ENCODE measurements at places on chromosomes 5 and 9. TPM values are rescaled to one million over a fixed set of nuclear protein-coding genes. Genes with fewer than 3 reads are reported as not detected.

The FAM221B gene
- total RNA-seq, result not detected

The TCF7 gene
- 3.5 TPM for total RNA-seq

GRCh38 chr5:56585999-56586691, 229.2 kb upstream of the MAP3K1 start:
- no peak for DNase-seq

DNA sequence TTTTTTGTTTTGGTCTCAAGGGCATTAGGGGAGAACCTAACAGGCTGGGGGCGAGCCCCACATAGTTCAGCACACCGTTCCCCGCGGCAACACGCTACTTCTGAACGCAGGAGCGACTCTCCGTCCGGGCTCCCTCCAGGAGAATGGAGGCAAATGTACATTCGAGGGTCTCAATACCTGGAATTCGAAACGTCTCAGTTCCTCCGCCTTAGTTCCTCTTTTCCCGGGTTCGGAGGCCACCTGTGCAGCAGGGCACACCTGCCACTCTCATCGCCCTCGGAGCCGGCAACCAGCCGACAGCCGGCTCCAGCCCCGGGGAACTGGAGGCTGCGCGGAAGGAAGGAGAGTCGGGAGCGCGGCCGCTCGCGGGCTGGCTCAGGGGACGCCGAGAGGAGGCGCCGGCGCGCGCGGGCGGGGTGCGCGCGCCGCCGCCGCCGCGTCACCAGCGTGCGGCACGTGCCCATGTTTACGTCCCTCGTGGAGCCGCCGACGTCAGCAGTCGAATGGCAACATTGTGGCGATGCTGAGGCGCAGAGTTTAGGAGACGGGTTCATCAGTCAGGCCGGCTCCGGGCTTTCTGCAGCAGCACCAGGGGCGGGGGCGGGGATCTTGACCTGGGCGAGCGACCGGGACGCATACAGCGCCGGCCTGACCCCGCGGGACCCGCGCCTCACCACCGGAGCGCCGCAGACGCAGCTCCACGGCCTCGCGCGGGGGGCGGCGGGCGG, at the start of gene JMY:
Gene JMY (plus strand): TSS at position 498 of the 728 bp plus-strand sequence. CDS start 520 bp downstream, outside the sequence.
- DNase-seq, result no peak

DNA sequence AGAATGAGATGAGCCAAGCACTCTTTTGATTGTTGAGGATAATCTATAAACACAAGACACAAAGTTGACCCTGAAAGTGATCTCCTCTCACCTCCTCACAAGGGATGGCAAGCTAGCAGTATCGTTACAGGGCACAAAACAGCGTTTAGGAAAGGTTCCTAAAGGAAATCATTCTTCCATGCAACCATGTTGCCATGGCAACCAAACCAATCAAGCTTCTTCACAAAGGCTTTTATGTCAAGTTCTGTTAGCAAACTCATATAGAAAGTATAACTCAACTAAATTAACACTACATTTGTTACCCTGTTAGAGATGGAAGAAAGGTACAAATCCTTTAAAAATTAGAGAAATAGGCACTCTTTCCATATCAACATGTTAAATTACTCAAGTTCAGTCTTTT, 1016.8 kb upstream of the DMAC1 start:
- DNase-seq, result no peak

DNA sequence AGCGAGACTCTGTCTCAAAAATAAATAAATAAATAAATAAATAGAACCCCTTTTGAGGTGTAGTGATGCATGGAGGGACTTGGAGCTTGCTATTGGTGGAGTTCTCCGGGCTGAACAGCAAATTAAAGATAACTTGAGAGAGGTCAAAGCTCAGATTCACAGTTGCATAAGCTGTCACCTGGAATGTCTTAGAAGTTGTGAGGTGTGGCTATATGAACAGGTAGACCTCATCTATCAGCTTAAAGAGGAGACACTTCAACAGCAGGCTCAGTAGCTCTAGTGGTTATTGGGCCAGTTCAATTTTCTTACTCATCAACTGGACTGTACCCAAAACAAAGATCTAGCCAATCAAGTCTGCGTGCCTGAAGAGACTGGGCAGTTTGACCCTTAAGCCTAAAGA, 11.7 kb upstream of the STING1 start:
- no peak for DNase-seq

- no peak for DNase-seq
These were observed 52.6 kb downstream of the ESM1 start for GRCh38 chr5:54932789-54933188.

DNA sequence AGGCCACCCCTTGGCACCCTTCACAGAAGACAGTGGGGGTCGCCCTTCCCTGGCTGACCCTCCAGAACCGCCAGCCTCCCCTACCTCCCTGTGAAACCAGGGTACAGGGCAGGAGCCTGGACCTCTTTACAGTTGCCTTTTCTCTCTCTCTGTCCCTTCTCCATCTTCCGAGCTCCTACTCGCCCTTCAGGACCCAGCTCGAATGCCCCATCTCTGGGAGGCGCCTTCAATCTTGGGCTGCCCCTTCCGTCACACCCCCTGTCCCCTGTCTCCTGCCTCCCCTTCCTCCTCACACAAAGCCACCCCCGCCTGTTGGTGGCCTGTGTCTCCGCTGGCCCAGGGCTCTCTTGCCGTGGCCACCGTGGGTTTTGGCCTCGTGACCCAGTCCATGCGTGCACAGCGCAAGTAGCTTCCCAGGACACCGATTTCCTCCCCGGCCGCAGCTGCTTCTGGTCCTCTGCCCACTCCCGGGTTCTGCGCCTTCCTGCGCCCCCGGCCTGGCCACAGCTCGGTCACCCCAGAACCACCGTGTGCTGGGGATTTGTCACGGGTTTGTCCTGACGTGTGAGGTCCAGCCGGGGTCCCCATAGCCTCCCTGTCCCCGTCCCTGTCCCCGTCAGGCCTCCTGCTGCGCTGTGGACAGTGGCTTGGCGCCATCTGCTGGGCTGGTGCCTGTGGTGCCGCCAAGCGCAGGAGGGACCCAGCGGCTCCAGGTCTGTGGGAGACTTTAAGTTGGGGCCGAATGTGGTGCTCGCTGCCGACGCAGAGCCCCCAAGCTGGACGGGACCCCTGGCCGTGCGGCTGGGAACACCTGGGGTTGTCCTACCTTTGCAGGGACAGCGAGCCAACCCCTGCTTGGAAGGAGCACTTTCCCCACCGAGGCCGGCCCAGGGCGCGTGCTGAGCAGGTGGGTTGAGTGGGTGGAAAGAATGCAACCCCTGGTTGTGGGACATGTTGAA, 4.0 kb upstream of the TMEM250 start:
- no peak for DNase-seq

DNA sequence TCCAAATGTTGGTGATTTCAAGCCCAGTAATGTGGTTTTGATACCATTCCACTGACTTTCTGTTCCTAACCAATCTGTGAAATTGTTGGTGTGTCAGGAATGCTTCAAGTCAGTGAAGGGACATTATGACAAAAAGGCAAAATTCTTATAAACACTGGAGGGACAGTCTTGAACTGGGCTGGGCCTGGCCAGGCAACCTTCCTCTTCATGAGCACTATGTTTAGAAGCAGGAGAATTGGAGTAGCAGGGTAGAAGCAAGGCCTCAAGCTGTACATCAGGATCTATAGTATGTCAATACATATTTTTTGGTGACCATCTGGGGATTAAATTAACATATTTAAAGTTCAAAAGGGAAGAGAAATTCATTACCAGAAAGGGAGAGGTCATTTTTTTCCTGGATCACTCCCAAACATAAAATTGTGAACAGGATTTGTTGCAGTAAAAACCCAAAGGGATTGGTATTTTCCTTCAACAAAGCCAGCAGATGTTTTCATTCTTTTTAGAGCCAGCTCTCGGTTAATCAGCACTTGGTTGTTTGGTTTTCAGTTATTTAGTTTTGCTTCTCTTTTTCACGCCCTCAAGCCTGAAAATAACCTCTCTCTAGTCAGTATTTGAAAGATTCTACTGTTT, 77.9 kb upstream of the PIK3R1 start:
- DNase-seq, result no peak

DNA sequence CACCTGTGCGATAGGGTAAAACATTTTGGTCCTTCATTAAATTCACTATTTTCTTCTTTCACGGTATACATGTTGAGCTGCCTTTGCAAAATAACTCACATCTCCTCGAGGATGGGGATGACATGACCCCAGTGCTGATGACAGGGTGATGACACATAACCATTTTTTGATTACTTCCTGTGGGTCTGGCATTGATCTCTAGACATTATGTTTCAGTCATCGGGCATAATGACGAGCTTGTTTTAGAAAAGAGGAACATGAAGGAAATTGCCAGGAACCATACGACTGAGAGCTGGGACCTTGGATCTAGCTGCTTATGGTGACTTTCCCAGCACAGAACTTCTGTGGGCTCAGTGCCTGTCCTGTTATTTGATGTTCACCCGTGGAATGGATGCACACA, 25.2 kb downstream of the COL5A1 start:
- no peak for DNase-seq

DNA sequence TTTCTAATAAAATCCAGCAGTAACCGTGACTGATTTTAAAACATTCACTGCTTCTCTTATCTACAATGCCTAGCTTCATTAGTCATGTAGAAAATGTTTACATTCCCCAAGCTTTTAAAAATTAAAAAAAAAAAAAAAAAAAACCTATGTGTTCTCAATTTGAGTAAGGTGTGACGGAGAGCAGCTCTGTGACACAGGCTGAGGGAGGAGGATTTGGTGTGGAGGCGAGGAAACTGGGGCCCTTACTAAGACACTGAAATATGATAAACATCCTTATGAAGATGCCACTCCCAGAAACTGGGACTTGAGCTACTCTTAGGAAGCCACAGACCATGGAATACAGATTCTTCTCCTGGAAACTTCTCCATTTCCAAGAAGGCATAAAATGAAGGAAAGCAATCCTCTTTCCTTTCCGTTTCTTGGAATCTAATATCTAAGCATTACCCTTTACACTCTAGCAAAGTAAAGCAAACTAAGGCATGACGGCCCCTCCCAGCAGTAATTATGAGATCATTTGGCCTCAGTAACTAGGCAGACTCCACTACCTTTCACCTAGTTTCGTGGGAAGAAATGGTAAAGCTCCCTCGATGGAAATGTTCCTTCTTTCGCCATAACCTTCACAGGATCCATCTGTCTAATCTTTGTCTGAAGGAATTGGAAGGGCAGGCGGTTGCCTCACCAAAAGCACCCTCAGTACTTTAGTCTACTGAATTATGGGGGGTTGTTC, 23.5 kb downstream of the GRAMD2B start:
- DNase-seq, result no peak
